ENCODE measurements at places on chromosomes 3 and 15. TPM values are rescaled to one million over a fixed set of nuclear protein-coding genes. Genes with fewer than 3 reads are reported as not detected.

DNA sequence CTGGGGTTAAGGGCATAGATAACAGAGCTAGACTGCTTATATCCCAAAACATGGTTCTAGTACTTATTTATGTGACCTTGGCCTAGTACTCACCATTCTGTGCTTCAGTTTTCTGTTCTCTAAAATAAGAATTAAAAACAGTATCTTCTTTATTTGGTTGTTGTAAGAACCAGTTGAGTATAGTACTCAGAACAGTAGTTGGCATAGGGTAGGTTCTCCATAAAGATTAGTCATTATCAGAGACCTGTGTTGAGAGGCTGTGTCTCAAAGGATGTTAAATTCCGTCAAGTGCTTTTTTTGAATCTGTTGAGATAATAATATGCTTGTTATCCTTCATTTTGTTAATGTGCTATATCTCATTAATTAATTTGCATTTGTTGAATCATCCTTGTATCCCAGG, 47.4 kb upstream of the OSTN start:
- no peak for DNase-seq

DNA sequence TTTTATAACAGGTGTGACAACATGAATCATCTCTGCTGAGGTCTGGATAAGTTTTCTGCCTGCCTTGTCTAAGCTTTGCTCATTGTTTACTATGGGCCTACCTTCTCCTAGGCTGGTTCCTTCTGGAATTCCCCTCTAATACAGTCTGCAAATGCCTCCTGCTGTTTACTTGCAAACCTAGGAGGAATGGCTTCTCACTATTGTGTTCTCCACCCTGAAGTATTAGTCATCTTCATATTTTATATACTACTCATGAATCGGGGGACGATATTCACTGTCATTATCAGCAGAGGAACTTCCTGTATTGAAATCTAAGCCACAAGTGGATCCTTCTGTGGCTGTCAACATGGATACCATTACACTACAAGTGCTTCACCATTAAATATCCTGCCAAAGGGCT, 154.8 kb downstream of the PLCL2 start:
- no peak for DNase-seq

Gene TTLL13
- total RNA-seq: not detected

DNA sequence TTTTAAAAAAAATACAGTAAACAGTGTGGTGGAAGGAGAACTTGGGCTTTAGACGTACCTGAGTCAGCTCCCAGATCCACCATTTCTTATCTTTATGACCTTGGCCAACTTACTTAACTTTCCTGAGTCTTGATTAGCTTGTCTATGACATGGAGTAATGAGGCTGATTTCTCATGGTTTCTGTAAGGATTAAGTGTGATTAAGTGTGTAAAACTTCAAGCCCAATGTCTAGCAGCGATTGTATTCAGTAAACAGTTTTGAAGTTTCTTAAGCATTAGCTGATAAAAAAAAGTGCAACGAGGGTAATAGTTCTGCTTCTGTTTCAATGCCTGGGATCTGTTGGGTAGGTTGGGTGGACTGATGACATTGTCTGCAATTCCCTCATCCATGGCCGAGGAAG, 10.8 kb downstream of the TRPM1 start:
- no peak for DNase-seq

Gene UROC1
- not detected for total RNA-seq

Gene TRH
- total RNA-seq: not detected

GRCh38 chr3:177322881-177323280, 125.6 kb upstream of the TBL1XR1 start:
- DNase-seq: no peak

GRCh38 chr3:147030274-147030673, 376.1 kb downstream of the ZIC4 start:
- no peak for DNase-seq

Gene GPR149
- not detected for total RNA-seq

Gene GOLGA8Q
- total RNA-seq: 3.9 TPM

- DNase-seq: no peak
These were observed 3.3 kb upstream of the TIPIN start for GRCh38 chr15:66359740-66360139.

DNA sequence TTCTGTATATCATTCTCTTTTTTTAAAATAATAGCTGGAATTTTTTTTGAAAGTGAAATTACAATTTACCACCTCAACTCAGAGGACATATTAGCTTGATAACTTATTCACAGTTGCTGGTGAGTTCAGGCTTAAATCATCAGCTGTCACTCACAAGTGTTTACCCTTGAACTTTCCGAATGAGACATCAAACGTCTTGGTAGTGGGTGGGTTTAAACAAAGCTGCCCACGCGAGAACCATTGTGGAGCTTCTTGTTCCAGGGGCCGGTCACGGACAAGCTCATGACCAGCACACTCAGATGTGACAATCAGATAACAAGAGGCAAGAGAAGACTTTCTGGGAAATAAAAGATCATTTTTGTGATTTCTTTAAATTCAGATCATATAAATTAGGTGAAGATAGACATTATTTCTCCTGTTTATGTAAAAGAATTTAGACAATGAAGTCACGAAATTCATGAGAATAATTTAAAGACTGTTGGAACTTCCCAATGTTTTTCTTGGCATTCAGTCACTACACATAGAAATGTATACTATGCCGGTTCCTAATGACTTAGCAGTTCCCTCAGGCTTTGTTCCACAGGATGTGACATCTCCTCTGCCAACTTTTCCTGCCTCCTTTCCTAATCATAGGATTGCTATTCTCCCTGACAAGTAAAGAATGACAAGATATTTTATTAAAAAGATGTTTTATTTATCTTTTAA, 29.3 kb downstream of the BTD start:
- DNase-seq: no peak

Gene KNG1
- not detected for total RNA-seq

Measured in tibial nerve (tissue), 4 donors.